ENCODE measurements at places on chromosomes 3 and 15.

DNA sequence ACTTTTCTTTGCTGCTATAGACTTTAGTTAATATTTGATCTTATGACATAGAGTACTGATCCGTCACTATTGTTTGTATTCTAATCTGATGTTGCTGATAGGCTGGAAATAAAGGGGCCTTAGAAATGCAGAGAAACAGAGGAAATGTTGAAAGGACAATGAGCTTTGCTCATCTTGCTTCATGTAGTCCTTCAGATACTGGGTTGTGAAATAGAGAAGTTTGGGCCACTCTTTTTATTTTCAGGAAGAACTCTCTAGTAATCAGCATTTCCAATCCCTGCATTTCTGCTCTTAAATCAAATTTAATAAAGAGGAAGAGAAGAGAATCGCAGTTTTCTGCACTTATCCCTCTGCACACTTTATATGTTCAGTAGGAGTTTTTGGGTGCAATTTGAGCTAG lies 192.8 kb upstream of the THBS1 start:
- no peak for DNase-seq

DNA sequence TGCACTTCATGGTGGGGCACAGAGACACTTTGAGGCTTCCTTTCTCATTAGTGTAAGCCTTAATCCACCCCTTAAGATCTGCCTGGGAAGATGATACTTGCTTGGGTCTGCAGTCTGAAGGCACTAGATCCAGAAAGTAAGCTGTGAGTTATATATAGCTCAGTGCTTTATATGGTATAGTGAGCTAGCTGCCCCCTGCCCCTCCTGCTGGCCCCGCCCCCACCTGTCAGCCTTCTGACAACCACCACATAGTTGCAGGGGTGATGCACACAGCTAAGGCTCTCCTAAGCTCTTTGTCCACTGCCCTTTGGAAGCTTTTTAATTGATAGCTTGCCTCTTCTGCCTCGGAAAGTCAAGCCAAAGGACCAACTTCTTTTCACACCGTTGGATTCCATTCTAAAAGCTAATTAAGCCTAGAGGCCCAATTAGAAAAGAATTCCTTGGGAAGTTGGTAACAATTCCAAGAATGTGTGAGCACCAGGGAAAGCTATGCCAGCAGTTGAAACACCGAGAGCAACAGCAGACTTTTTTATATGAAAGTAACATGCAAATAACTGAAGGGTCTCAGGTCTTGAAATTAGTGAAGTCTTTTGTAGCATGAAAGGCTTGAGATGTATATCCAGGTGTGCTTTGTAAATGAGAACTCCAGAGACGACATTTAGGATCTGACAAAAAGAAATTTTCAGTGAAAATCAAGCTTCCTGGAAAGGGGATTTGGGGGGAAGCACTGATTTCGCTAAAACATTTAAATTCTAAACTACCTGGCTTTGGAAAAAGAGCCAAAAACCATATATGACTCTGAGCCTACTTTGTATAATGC lies 2.3 kb downstream of the TPM1 start:
- peak; percentile 60 for DNase-seq

- no peak for DNase-seq
Observed at GRCh38 chr3:54710954-54711353, 216.9 kb downstream of the LRTM1 start.

DNA sequence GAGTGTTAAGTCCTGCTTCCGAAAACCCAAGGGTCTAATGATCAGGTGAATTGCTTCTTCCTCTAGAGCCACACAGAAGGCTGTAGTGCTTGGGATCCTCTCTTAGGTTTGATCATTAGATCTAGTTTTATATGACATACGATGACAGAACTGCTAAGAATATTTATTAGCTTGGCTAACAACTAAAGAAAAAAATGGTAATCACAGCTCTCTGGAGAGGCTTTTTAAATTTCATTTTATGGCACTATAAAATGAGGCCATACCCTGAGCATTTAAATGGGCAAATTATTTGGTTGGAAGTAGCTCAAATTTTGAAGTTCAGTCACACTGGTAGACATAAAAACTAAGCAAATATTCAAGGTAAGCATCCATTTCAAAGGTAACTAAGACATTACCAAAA lies 482.5 kb upstream of the WNT5A start:
- DNase-seq, result no peak

- DNase-seq, result peak; percentile 51
Observed at GRCh38 chr3:159732172-159733111, 256.2 kb upstream of the IL12A start.

DNA sequence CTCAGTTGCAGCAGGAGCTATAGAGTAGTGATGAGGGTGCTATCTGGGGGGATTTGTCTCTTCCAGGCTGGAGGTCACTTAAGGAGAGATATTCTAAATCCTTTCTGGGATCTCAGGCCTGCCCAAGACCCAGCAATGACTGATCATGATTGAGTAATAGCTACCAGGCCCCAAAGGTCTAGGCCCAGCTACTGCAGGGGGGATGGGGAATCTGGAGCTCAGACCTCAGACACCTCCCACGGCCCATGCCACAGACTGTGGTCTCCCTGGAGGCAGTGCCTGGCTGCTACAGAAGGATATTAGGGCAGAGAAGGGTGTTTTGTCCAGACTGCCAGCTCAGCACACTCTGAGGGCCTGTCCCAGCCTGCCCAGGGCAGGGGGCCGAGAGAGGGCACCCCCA lies 6.9 kb downstream of the SLC38A3 start:
- DNase-seq, result no peak

DNA sequence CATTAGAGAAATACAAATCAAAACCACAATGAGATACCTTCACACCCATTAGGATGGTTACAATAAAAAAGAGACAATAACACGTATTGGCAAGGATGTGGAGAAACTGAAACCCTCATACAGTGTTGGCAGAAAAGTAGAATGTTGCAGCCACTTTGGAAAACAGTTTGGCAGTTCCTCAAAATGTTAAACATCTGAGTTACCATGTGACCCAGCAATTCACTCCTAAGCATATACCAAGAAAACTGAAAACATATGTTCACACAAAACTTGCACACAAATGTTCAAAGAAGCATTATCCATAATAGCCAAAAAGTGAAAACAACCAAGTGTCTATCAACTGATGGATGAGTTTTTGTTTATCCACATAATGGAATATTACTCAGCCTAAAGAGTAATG lies 166.9 kb upstream of the FAM3D start:
- no peak for DNase-seq

- peak; percentile 59 for DNase-seq
Observed at GRCh38 chr3:38163117-38163840, 2.1 kb upstream of the OXSR1 start.

GRCh38 chr15:65192016-65192415 lies 6.9 kb upstream of the CLPX start:
- no peak for DNase-seq

- no peak for DNase-seq
Observed at GRCh38 chr15:73682600-73683090, 1.5 kb upstream of the CD276 start.

DNA sequence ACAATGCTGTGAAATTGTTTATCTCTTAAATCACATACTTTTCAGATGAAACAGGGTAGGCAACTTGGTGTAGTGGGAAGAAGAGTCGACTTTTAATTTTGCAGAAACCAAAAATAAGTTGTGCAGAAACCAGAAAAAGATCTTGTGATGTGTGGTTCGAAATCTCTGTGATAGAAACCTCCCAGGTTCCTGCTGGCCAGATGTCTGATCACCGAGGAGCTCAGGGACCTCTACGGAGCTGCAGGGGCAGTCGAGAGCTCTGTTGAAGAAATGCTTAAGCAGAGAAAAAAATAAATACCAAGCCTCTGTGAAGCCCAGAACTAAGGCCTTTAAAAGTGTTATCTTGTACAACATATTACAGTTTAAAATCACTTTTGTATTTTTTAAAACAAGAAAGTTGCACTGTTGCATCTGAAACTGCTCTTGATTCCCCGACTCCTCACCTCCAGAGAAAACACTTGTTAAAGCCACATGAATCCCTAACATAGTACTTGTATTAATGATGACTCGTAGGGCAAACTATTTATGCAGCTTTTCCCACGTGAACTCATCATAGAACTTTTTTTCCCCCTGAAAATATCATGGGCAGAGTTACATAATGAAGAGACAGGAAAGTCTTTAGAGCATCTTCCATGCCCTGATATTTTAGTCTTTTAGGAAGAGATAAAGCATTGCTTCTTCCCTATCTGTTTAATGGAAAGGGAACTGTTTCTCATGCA lies 51.3 kb downstream of the CCK start:
- no peak for DNase-seq

All from T47D (cell line).